Kidney glomerular epithelial cell (primary cell): ENCODE measurements at places on chromosomes 12 and 14.

DNA sequence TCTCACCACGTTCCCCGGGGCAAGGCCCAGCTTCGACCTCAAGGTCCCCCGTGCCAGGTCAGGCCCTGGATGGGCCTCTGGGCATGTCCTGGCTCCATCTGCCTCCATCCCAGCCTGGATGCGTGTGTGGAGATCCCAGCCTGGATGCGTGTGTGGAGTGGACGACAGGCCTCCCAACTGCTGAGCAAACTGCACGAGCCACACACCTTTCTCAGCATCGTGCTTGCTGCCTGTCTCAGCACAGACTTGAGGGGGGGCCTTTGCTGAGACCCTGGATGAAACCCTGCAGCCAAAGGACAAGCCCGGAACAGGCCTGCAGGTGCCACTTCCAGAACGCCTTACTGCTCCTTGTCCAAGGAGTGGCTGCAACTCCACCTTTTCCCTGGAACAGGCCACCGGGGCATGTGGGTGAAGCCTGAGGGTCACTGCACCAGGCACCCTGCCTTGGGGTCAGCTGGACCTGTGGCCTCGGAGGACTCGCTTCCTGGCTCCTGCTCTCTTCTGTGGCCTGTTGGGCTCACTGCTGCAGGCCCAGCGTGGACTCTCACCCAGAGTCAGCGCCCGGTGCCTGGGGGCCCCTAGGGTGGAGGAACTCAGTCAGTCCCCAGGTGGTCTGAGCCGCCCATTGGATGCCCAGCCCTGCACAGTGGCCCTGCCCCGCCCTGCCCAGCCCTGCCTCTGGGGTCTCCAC, 176.0 kb downstream of the KIF26A start:
- no peak for DNase-seq

DNA sequence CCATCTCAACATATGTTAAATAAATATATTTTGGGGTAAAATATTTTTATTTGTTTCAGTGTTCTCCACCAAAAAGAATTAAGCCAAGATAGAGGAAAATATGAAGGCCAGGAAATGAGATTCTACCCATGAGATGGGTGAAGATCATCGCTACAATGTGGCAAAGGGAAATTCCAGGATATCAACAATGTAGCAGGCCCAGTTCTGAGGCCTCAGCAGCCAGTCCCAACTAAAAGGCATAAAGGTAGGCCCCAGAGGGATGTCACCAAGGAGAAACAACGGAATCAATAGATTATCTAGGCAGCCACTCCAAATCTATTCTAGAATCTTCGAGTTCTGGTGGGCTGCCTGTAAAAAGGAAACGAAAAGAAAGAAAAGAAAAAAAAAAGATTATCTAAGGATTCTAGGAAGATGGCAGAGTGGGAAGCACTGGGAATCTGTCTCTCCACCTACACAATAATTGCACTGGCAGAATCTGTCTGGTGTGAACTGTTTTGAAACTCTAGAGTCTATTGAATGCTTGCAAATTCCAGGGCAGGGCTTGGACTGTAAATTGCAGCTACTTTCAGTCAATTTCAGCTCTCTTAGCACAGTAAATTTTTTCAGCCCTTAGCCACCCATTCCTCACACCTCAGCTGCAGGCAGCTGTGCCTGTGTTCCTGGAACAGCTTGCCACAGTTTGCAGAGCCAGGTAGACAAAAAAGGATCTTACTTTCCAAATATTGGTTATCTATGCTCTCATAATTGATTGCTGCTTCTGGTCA, 33.1 kb upstream of the MMP19 start:
- no peak for DNase-seq

DNA sequence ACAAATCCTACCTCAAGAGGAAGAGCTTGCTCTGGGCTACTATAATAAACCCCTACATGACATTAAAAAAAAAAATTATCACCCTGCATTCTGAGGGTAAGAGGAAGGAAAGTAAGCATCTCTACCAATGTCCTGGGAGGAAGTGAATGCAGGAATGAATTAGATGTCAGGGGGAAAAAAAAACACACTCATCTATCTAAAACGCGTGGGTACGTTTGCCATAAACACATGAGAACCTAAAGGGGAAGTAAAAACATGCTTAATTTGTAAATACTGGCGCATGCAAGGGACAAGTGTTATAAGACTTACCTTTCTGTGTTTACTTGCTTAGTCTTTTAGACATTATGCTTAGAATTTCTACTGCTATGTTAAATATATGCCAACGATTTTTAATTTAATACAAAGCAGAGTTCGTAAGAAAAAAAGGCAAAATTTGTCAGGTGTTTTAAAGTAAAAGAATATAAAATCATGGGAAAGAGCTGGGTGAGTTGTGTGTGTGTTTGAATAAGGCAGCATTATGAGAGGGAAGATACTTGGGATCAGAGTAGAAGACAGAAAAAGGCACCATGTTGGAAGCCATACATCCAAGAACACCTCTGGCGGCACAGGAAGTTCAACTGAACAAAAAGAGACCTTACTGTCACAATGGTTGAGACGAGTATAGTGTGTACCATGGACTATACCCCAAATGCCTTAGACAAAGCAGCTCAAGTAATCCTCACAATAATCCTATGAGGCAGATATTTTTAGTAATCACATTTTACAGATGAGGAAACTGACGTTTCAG, 1.5 kb downstream of the TMED8 start:
- no peak for DNase-seq

DNA sequence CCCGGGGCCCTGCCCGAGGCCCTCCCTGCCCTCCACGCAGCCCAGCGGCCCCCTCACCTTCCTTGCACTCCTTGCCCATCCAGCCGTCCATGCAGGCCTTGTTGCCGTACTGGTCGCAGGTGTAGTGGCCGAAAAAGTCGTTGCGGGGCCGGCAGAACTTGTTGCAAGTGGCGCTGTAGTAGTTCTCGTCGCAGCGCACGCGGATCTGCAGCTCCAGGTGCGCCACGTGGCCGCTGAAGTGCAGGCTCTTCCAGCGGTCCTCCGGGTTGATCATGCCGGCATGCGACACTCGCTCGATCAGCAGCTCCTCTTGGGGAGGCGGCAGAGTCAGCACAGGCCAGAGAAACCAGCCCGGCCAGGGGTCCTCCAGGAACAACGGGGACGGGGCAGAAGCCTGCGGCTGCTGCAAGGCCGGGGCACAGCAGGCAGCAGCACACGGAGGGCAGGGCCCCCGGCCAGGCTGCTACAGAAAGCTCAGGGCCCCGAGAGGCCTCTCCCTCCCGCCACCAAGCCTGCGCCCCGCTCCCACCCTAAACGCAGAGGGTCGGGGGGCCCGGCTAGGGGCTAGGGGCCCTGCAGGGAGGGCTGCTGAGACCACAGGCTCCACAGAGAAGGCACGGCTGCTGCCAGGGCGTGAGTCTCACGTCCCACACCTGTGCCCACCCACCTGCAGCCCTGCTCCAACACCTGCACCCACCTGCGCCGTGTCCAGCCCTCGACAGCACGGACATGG, 12.7 kb downstream of the JAG2 start:
- no peak for DNase-seq

- DNase-seq = peak; percentile 75
These were observed 121.0 kb upstream of the ARHGAP5 start for GRCh38 chr14:31955936-31956579.

GRCh38 chr12:105275997-105276733, 40.2 kb upstream of the APPL2 start:
- DNase-seq = no peak

- DNase-seq = no peak
These were observed 58.4 kb upstream of the SAV1 start for GRCh38 chr14:50726372-50727107.

DNA sequence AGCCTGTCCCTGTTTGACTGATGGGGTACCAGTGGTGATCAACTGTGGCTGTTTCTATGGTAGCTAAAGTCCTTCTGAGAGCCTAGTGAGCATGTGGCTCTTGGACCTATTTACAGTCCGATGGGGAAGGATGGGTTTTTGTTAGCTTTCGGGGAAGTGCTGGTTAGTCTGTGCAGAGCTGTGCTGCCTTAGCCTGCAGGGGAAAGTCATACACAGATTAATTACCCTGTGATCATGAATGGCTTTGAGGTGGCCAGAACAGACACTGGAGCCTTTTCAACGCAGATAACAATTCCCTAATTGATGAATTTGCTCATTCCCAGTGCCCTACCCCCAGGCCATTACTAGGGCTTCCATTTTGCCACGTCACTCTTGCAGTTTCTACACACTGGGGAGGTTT, 99.7 kb downstream of the WSCD2 start:
- DNase-seq = no peak

DNA sequence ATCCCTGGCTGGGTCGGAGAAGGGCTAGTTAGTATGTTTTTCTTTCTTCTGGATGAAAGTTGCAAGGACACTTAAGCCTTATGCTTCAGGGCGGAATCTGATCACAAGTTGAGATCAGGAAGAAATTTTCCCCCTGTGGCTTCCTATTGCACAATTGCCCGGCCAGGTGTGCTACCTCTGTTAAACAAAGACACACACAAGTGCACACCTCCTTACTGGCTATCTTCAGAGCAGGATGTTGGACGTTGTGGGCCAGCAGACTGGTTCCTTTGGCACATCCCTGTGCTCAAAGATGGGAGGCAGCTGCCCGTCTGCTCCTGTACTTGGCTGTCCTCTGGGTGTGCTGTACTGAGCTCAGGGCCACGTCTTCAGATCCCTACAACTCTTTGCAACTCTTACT, 19.1 kb downstream of the ETV6 start:
- no peak for DNase-seq

GRCh38 chr14:86787717-86788116, 1205.3 kb downstream of the GALC start:
- no peak for DNase-seq

- DNase-seq = no peak
These were observed 214.4 kb downstream of the FOXN3 start for GRCh38 chr14:89202413-89203190.

DNA sequence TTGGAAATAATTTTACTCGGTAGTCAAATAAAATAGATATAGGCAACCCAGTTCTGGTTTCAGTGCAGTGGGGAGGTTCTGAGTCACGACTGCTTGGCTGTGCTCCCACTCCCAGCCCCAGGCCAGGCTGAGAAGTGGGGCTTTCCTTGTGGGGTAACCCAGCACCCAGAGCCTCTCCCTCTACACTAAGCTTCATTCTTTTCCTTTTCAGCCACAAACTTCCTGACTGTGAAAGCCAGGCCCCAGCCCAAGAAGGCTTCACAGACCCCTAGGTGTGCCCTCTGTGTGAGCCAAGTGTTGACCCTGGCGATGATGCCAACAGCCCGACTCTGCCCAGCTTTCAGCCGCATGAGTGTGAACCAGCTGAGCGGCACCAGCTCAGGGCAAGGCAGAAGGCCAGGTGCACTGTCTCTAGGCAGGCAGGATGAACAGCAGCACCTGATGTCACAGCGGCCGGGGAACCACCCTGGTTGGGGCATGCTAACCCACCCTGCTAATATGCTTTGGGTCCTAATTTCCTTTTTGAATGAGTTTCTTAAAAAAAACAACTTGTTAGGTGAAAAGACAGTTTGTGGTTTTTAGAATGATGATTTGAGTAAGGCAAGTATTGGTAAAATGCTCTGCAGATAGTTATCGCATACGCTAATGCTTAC, 42.2 kb upstream of the ATP23 start:
- peak; percentile 17 for DNase-seq

GRCh38 chr14:22177870-22178269, 411.2 kb downstream of the DAD1 start:
- no peak for DNase-seq

- no peak for DNase-seq
These were observed 19.7 kb downstream of the VDR start for GRCh38 chr12:47885012-47885501.

DNA sequence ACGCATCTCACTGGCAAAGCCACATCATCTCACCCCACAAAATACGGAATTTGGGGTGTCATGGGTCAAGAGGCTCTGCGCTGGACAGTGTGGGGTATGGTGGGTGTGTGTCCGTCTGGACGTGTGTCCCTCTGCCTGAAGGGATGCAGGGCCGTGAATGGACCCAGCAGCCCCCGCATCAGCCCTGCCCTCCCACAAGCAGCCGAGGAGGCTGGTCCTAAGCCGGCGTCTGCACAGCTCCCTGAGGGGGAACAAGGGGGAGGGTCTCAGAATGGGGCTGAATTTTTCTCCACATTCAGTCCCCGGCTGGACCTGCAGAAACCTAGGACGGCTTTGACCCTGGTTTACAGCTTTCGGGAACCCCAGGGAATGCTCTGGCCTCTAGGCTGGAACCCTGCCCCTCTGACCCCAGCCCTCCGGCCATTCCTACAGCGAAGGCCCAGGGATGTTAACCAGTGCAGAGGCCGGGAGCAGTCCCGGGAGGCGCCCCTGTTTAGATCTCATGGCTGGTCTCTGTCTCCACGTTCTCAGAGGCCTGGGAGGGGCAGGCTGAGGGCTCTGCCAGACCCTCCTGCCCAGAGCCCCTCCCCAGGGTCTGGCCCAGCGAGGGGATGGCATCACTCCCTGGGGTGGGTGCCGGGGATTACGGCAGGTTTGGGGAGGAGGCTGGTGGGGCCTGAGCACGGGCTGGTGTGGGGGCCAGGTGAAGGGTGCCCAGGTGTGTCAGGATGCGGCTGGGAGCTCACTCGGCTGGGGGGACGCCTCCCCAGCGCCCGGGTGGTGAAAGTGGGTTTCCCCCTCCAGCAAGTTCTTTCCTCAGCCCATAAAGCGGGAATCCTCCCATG, 156.5 kb upstream of the C14orf180 start:
- no peak for DNase-seq

GRCh38 chr12:81610955-81611889, 147.9 kb downstream of the PPFIA2 start:
- peak; percentile 8 for DNase-seq

- DNase-seq = no peak
These were observed 63.5 kb downstream of the TMEM132D start for GRCh38 chr12:129840145-129840884.

DNA sequence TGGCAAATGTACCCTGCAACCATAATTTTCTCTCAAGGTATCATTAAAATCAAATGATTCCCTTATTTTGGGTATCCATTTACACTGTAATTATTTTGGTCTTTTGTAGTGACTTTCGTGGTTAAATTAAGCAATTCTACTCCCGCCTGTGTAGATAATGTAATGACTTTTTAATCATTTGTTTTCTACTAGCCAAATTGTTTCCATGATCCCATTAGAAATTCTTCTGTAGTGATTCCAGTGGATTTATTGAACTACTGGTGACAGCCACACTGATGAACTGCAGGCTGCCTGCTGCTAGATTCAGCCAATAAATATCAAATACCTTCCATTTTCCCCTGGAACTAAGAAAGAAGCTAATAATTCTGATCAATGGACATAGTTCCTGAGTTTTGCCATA, 96.0 kb downstream of the WIF1 start:
- DNase-seq = no peak

GRCh38 chr14:78135450-78135891, 34.7 kb upstream of the NRXN3 start:
- no peak for DNase-seq

- DNase-seq = no peak
These were observed 9.4 kb upstream of the LRP1-AS start for GRCh38 chr12:57156701-57157403.

DNA sequence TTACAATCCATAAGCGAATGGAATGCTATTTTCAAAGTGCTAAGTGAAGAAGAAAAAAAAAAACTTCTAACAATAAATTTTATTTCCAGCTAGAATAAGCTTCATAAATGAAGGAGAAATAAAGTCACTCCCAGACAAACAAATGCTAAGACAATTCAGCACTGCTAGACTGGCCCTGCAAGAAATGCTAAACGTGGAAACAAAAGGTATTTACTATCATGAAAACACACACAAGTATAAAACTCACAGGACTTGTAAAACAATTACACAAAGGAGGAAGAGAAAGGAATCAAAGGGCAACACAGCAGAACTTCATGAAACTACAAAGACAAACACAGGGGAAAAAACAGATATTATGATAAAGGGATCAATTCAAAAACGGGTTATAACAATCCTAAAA, 85.8 kb upstream of the NELL2 start:
- DNase-seq = no peak
